ENCODE measurements at places on chromosomes 13 and 19. TPM values are rescaled to one million over a fixed set of nuclear protein-coding genes. Genes with fewer than 3 reads are reported as not detected.

SERTM1 gene
- total RNA-seq: 0.47 TPM

CEACAM21 gene
- total RNA-seq: 0.47 TPM

SUPT20H gene
- 37.7 TPM for total RNA-seq

GADD45B gene
- total RNA-seq: 67.5 TPM

BRSK1 gene
- total RNA-seq: 2.0 TPM

NLRP7 gene
- not detected for total RNA-seq

ZNF534 gene
- not detected for total RNA-seq

SMIM44 gene
- not detected for total RNA-seq

OXGR1 gene
- total RNA-seq: not detected

TMEM221 gene
- total RNA-seq: 0.09 TPM

CGB1 gene
- total RNA-seq: not detected

ARL11 gene
- 0.09 TPM for total RNA-seq

SIGLEC8 gene
- not detected for total RNA-seq

FFAR2 gene
- total RNA-seq: not detected

ZNF460 gene
- total RNA-seq: 49.9 TPM

APOC4 gene
- total RNA-seq: not detected

ZNF112 gene
- 6.1 TPM for total RNA-seq

DOCK9 gene
- 226 TPM for total RNA-seq

SIGLEC11 gene
- total RNA-seq: 0.09 TPM

ZNF527 gene
- 5.8 TPM for total RNA-seq

UQCRFS1 gene
- 24.0 TPM for total RNA-seq

FFAR3 gene
- total RNA-seq: not detected

HTR2A gene
- total RNA-seq: not detected

EPSTI1 gene
- total RNA-seq: 1.7 TPM

METTL21C gene
- not detected for total RNA-seq

CYP2A7 gene
- not detected for total RNA-seq

NPHS1 gene
- total RNA-seq: not detected

PRR22 gene
- total RNA-seq: 0.19 TPM

DNAAF3 gene
- total RNA-seq: 0.47 TPM
